ENCODE measurements at places on chromosomes 2 and 18.
A peak's percentile ranks its signal among the peaks of the same experiment; 100 is the strongest.

DNA sequence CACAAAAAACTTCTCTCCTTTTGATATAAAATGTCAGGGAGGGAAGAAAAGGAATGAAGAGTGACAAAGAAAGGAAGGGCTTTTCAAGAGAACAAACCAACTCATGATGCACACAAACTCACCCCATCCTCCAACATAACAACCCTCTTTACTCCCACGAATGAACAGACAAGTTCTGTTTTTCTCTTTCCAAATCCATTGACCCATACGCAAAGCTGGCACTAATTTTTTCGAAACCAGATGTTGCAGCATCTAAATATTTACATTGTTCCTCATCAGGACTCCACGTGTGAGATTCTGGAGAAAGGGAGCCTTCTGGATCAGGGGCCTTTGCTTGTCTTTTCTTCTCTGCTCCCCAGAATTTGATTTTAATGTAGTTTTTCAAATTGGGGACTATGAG lies 143.3 kb upstream of the BCL2L11 start:
- no peak for DNase-seq

- no peak for DNase-seq
Measured at GRCh38 chr2:238286095-238286494, 2.3 kb downstream of the PER2 start.

- DNase-seq: no peak
Measured at GRCh38 chr2:199850218-199850717, 724 bp downstream of the FTCDNL1 start.

- no peak for DNase-seq
Measured at GRCh38 chr18:49911427-49911826, 98.1 kb upstream of the ACAA2 start.

- no peak for DNase-seq
Measured at GRCh38 chr2:165811592-165812370, 17.7 kb upstream of the GALNT3 start.

DNA sequence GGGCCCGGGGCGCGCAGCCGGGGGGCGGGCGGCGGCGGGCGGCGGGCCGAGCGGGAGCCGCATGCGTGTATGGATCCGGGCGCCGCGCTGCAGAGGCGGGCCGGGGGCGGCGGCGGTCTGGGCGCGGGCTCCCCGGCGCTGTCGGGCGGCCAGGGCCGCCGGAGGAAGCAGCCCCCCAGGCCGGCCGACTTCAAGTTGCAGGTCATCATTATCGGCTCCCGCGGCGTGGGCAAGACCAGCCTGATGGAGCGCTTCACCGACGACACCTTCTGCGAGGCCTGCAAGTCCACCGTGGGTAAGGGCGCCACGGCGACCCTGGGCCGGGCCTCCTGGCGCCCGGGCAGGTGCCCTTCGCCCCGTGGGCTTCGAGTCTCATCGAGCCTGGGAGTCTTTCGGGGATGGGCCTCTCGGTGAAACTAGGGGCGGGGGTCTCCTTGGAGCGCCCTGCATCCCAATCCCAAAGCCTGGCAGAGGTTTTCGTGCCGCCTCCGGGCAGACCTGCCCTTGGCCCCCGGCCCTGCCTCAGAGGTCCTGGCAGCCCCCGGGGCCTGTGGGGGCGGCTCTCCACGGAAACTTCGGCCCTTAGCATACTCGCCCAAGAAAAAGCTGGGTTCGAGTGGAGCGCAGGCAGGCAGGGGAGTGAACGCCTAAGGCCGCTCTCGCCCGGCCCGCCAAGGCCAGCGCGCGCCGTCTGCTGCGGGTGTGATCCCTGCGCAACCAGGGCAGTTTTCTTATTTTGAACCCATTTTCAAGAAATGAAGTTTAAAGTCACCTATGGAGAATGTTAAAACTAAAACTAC lies 622 bp downstream of the RAB12 start:
- DNase-seq: peak; percentile 1

DNA sequence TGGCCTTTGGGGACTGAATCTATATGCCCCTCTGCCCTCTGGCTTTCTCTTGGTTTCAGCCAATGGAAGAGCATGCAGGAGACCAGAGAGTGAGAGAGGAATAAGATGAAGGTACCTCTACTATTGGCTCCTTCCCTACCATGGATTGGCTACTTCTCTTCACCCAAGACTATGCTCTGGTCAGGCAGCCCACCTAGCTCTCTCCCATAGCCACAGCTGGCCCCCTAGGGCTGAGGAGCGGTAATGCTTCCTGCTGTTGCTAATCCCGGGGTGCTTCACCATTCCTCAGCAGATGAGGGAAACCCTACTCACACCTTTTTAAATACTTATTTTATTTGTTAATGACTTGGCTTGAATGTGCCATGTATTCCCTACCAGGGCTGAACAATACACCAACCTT lies 142.4 kb downstream of the MREG start:
- no peak for DNase-seq

DNA sequence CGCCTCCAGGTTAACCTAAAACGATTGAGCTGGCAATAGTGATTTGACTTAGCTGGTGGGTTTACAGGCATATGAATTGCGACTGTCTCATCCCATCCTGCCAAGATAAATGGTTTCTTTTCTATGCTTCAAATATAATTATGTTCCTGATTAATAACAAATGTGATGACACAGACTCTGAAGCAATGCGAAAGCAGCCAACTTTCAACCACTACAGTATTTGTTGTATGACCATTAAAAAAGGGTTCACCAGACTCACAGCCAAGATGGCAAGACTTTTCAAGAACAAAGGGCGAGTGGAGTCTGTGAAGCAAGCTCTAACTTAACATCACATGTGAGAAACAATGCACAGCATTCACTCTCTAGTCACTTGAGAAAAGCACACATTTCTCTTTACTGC lies 186.6 kb downstream of the PID1 start:
- no peak for DNase-seq

DNA sequence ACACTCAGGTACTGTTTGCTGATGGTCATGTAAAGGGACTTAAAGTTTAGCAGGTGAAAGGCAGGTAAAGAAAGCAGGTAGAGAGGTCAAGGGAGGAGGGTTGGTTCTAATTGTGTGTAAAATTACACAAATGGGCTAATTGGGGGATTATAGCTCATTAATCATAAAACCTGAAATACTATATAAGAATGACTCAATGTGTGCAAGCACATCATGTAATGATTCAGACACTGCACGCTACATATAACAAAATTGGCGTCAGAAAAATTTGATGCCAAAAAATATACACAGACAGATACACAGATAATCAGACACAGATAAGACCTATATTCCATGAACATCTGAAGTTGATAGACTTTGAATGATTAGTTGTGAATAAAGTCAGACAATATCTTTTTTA lies 120.7 kb upstream of the LMAN1 start:
- no peak for DNase-seq

GRCh38 chr2:80437959-80438358 lies 133.4 kb upstream of the LRRTM1 start:
- no peak for DNase-seq

DNA sequence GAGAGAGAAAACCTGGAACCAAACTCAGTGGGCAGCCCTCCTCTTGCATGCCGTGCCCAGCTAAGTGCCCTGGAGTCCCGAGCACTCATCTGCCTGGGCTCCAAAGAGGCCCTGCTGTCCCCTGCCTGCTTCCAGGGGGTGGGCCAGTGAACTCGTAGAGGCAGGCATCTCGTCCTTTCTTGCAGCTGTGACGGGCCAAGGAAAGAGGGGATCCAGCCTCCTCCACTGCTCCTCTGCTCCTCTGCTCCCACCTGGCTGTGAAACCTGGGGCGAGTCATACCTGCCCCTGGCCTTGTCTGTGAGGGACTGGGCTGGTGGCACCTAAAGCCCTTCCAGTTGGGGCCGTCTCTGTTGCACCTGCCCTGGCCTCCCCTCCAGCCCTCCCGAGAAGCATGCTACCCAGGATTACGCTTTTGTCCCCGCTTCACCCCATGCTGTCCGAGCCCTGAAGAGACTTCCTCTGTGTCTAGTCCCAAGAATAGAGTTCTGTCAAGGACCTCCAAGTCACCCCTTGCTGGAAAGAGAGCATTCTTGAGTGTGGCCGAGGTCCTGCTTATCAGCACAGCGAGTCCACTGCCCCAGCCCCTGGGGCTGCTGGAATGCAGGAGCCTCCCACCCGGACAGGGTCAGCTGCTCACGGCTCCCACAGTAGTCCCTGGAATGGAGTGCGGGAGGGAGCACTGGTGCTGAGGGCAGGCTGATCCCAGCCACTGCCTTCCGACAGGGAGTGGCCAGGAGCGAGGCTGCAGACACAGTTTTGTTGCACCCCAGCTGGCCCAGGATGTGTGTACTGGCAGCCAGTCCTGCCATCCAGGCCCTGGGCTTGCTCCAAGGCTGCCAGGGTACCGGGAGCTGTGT lies 14.3 kb downstream of the KCNK3 start:
- DNase-seq: no peak

- no peak for DNase-seq
Measured at GRCh38 chr2:108704871-108705270, 14.4 kb upstream of the RANBP2 start.

DNA sequence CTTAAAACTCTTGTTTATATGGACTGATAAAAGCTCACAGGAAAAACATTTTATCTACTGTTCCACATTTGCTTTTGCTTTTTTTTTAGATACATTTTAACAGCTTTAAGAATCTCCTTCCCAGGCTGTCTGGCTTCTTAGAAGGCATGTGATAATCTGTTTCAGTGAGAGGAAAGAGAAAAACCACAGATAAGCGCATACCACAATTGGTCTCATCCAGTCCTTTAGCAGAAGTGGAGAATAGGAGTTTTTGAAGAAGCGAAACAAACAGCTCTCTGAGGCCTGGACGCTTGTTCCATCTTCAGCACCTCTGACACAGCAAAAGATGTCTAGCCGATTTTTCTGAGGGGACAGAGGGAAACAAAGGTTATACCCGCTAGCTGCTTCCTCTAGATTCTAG lies 37.6 kb downstream of the RMC1 start:
- DNase-seq: no peak

DNA sequence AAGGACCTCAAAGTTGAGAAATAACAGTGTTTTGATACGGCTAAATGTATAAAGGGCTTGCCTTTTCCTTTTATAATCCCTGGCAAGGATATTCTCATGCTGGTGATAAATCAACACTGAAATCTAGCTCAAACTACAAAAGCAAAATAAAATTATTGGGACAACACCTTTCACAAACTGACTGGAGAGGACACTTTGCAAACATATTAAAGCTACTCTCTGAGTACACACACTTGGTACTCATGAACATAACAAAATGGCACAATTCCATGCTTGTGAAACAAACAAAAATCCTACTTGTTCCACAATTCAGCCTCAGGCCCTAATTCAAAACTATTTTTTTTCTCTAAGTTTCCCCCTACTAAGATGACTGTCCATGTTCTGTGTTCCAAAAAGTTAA lies 305.8 kb downstream of the ETAA1 start:
- no peak for DNase-seq

DNA sequence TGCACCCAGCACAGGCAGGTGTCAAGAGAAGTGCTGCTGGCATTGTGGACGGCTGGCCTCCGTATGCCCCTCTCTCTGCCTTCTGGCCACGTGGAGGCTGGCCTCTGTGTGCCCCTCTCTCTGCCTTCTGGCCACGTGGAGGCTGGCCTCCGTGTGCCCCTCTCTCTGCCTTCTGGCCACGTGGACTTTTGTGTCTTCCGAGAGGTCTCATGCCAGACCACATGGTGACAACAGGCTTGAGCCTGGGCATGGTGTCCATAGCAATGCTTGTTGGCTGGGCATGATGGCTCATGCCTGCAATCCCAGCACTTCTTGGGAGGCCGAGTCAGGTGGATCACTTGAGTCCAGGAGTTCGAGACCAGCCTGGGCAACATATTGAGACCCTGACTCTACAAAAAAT lies 19.3 kb upstream of the SERPINB13 start:
- no peak for DNase-seq

Data from effector memory CD8-positive, alpha-beta T cell (primary cell).